ENCODE measurements at places on chromosomes 16 and 17. TPM values are rescaled to one million over a fixed set of nuclear protein-coding genes. Genes with fewer than 3 reads are reported as not detected.

TAC4 gene
- polyA plus RNA-seq, result 1.5 TPM

DNA sequence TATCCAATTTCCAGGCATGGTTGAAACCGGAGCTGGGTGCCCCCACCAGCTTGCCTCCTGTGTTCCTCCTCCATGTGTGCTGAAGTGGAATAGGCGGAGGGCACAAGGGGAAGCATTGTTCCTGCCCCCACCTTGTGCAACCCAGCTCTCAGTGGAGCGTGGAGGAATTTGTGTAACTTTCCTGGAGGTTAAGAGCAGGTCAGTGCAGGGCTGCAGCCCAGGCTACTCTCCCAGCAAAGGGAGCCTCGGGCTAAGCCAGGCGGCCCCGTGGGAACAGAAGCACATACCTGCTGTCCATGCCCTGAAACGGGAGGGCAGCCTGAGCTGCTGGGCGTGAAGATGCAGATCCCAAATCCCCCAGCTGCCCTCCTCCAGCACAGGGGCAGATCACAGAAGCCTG lies 158.8 kb upstream of the LHX1 start:
- peak; percentile 95 for DNase-seq

DNA sequence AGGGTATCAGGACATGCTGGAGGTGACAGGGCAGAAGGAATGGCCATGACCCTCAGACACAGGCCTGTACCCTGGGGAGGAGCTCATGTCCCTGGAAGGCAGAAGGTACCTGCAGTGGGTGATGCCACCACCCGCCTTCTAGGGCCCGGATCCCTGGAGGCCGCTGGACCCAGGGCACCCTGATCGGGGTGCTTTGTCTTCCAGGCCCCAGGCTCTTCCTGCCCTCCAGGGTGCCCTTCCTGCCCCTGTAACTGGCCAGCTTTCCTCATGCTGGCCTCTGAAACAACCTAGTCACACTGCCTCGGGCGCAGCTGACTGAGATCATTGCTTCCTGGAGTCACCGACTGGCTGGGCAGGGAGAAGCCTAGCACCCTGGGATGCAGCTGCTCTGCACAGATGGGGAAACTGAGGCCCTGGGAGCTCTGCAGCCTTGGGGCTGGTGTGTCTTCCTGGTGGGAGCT lies 5.8 kb downstream of the ADCY7 start:
- DNase-seq, result no peak

GRCh38 chr16:13083681-13084080 lies 182.3 kb downstream of the SHISA9 start:
- DNase-seq, result no peak

GRCh38 chr17:66763056-66763455 lies 71.9 kb upstream of the CACNG5 start:
- no peak for DNase-seq

NR1D1 gene
- 4.1 TPM for polyA plus RNA-seq

GRCh38 chr17:27403480-27404005 lies 52.7 kb upstream of the KSR1 start:
- no peak for DNase-seq

ST6GALNAC1 gene
- 0.23 TPM for polyA plus RNA-seq

DNA sequence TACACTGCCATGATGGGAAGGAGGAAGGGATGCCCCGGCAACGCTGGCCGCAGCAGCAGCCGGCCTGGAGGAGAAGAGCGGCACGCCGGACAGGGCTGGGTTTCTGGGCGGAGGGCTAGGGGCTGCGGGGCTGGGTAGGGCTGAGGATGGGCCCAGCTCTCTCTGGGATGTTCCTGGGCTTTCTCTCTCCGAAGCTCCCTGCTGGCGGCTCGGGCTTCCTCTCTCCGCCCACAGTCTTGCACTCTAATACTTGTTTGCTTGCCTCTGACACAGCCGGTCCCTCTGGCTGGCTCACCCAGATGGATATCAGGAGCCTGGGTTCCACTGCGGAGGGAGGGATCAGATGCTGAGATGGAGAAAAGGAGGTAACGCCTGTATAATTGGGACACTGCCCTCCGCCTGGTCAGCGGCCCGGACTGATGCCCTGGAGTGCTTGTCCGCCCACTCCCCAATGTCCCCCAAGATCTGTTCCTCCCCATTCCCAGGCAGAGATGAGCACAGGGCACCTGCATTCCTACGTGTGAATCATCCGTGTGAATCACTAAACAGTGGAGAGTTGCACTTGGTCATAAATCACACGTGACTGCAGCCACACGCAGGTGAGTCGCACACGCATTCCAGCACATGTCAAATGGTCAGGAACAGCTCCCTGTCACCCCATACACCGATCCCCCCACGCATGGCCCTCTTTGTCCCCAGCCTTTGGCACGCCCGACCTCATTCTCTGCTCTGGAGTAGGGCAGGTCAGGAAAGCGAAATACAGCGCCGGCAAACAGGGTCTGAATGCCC lies at the start of gene ALOXE3:
TSS of gene ALOXE3 (minus strand) at position 535 of the 789 bp plus-strand sequence. CDS start at position 11, 524 bp downstream.
- no peak for DNase-seq

DNA sequence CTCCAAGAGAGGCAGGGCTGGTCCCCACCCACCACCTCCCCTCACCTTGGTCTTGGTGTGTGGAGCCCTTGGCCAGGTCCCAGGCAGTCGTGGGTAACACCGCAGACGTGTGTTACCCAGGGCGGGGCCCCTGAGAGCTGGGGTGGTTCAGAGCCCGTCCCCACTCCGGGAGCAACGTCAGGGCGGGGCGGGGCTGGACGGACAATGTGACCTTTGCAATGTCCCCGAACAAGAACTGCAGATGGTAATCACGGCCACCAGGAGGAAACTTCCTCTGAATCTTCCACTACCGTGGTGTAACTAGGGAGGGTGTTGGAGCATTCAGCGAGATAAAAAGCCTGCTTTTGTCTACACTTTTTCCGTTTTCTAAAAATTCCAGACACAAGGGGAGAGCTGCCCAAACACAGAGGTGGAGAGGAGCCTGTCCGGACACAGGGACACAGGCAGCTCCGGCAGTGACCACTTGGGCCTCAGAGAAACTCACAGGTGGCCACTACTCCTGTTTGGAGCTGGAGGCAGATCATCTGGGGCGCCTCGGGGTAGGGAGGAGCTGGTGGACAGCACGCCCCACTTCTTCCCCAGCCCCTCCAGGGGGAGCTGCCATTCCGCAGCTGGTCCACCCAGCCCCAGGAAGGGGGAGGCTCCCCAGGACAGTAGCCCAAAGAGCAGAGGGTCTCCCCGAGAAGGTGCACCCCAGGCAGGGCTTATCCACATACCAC lies 14.2 kb upstream of the SLC38A10 start:
- DNase-seq, result no peak

DNA sequence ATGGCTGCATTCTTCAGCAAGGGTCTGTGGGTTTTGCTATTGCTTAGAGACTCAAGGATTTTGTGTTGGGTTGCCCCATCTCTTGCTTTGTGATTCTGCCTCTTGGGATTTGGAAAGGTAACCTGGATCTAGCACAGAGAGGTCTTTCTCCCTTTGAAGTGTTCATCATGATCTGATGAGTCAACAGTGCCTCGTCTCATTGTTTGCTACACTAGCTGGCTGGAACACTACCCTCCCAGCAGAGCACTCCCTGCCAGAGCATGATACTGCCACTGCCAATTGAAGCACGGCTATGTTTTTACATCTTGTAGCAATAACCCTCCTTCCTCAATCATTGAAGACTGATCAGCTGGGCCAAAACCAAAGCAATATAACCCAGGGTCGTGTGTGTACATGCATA lies 361.0 kb downstream of the CDH13 start:
- no peak for DNase-seq

GRCh38 chr17:3712811-3713463 lies 10.8 kb upstream of the HASPIN start:
- no peak for DNase-seq

DNA sequence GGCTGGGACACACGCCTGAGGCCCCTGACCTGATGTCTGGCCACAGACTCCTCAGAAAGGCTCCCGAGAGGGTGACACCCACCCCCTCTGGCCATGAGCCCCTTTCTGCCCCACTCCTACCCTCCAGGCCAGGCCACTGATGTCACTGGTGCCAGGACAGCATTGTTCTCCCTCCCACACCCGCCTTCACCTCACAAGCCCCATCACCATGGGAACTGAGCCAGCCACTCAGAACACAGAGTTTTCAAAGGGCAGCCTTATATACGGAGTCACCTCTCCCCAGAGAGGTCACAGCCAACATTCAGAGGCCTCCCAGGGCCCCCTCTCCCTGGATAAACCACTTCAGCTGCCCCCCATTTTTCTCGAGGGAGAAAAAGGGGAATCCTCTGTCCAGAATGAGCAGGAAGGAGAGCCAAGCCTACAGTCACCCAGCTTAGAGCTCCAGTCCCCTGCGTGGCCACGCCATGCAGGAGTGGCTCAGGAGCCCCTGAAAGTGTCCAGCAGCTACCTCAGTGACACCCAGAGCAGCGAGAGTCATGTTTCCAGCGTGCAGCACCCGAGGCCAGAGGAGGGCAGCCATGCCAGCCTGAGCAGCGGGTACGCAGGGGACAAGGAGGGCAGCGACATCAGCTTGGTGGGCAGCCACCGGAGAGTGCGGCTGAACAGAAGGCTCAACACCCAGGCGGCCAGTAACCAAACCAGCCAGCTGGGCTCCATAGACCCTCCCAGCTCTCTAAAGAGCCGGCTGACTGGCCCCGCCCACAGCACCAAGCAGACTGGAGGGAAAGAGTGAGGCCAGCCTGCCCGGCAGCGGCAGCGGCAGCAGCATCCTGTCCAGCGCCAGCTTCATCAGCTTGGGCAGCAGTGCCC lies at the start of gene C16orf82:
TSS of gene C16orf82 (plus strand) at position 260 of the 870 bp plus-strand sequence.
- DNase-seq, result peak; percentile 33

DNA sequence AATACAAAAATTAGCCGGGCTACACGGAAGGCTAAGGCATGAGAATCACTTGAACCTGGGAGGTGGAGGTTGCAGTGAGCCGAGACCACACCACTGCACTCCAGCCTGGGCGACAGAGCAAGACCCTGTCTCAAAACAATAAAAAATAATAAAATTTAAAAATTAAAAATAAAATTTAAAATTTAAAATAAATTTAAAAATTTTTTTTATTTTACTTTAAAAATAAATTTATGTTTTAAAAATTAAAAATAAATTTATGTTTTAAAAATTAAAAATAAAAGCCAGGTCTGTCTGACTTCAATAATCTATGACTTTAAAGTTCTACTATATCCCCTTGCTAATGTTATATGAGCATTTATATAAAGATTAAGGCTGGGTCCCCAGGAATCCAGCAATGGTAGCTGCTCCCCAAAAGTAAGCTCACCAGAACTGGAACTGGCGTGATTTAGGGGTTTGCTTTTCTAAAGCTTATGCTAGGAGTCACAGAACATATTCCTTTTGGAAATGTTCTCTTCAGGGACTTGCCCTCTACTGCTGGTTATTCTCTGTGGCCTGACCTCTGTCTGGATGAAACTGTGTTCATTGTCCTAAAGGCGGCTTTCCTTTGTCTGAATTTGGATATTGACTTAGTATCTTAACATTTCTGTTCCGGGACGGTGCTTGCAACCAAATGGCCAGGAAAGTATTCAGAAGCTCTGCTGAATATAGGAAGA lies 140.2 kb upstream of the NOL11 start:
- no peak for DNase-seq

DHRS13 gene
- 18.7 TPM for polyA plus RNA-seq

DNA sequence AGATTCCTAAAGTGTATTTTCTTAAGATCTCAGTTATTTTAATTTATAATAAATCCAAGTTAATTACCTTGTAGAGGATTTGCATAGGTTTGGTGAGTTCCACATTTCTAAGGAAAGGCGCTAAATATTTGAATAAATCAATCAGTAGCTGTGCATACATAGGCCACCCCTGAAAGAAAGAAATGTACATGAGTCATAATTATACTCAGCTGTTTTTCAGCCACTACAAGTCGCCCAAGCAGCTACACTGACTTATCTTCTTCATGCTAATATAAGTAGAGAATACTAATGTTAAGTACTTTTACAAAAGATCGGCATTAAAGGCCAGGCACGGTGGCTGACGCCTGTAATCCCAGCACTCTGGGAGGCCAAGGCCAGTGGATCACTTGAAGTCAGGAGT lies 14.9 kb downstream of the SETD6 start:
- DNase-seq, result no peak

ITGA2B gene
- polyA plus RNA-seq, result 5.4 TPM

RHBDL1 gene
- 1.6 TPM for polyA plus RNA-seq

- DNase-seq, result no peak
Observed at GRCh38 chr17:35089586-35090296, 26.2 kb upstream of the RFFL start.

TPSD1 gene
- polyA plus RNA-seq, result not detected

KRTAP4-1 gene
- not detected for polyA plus RNA-seq

TXNDC17 gene
- 94.0 TPM for polyA plus RNA-seq

DNA sequence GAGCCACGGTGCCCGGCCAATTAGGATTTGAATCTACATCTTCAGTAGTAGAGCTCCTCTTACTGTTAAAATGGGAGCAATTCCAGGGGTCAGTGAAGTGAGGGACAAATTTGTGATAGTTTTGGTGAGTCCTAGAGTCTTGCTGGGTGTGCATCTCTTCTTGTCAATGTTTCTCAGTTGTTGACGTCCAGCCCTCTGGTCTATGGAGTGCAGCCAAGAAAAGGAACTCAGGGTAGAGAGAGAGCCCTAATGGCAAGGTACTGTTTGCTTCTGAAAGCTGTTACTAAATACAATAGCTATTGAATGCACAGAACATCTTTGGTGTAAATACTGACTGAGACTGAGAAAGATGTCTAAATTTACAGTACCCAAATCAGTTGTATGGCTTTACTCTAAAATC lies 282.5 kb upstream of the SALL1 start:
- no peak for DNase-seq

GPRC5C gene
- 134 TPM for polyA plus RNA-seq

CPPED1 gene
- 21.1 TPM for polyA plus RNA-seq

DNA sequence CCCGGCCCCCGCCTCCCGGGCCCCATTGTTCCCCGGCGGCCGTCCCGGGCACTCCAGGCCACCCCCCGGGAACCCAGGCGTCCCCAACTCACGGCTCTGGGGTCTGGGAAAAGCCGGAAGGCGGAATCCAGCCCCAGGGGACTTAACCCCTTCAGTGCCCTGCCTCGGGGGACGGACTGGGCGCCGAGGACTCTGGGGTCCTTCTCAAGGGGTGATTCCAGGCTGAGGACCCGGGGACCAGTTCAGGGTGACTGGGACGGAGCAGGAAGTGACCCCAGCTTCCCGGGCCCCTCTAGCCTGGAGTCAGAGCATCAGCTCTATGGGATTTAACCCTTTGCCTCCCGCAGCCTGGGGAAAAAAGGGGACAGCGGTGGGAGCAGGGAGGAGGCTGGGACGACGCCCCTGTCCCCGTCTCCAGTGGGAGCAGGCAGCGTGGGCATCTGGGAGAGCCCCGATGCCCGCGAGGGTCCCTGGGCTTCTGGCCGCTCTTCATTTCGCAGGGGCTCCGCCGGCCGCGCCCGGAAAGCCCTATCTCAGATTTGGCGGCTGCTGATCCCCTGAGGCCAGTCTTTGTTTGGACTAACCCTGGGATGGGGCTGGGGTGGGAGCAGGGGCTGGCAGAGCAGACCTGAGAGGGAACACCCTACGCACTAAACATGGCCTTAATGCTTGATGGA lies at the start of gene ZNF629:
TSS of gene ZNF629 (minus strand) at position 270 of the 677 bp plus-strand sequence. CDS start 2,723 bp downstream, outside the sequence.
- DNase-seq, result peak; percentile 89

Data from renal pelvis (tissue), 12 donors.